ENCODE measurements at places on chromosomes 11 and 22.

DNA sequence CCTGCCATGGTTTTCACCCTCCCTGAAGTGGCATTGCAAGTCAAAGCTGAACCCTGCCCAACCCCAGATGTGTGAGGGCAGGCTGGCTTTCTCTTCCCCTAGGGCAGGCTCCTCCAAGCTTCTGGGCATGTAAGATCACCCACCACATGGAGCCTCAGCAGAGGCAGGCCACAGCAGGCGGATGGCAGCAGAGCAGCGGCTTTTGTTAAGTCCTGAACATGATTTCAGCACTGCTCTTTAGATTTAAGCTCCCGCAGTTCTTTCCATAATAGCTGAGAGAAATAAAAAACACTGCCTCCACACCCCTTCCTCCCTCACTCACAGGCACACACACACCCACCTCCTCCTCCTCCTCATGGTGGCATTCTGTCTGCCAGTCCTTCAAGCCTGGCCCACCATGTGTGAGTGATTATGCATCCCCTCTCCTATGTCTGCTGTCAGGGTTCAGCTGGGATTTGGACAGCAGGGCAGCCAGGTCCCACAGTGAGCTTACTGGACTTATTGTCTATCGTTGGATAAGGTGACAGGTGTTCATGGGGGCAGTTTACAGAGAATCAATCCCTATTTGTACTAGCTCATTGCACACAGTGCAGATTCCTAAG, 5.0 kb upstream of the NTM start:
- no peak for DNase-seq

DNA sequence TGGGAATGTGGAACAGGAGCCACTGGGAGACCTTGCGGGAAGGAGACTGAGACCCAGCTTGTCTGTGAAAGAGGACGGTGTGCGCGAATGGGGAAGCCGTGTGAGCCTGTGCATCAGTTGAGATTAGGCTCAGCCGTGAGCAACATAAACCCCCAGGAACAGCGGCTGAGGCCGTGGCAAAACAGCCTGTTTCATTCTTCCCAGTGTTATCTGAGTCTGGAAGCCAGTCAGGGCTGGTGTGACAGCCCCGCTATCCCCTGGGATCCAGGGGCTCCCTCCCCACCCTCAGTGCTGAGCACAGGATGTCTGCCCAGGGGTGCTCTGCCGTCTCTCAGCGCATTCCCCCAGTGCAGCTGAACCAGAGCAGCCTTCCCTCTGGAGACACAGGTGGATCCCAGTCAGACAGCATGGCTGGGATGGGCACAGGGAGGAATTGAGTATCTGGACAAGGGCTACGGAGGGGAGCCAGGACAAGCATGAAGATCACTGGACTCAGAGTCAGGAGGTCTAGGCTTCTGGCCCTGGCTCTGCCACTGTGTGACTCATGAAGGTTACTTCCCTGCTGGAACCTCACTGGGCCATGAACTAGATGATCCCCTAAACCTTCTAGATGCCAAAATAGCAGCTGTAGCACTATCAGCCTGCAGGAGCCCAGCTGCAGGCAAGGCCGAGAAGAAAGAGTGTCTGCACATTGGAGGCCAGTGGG, 8.6 kb downstream of the OAF start:
- DNase-seq, result no peak

DNA sequence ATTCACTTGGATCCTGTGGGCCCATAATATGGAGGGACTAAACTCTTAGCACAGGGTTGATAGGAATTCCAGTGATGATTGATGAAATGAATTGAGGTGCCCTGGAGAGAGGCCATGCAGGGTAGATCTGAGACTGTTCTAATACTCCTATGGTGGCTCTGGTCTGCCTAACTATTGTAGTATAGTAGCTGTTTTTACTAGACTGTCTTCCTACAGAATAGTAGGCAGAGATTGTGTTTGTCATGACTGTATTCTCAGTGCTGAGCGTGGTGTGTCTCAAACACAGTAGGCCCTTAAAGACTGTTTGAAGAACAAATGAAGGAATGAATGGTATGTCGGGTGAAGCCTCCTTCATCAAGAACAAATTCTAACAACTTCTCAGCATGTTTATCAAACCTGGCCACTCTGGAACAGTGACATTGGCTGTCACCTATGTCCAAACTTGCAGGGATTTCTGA, 107.0 kb upstream of the SESN3 start:
- DNase-seq, result no peak

DNA sequence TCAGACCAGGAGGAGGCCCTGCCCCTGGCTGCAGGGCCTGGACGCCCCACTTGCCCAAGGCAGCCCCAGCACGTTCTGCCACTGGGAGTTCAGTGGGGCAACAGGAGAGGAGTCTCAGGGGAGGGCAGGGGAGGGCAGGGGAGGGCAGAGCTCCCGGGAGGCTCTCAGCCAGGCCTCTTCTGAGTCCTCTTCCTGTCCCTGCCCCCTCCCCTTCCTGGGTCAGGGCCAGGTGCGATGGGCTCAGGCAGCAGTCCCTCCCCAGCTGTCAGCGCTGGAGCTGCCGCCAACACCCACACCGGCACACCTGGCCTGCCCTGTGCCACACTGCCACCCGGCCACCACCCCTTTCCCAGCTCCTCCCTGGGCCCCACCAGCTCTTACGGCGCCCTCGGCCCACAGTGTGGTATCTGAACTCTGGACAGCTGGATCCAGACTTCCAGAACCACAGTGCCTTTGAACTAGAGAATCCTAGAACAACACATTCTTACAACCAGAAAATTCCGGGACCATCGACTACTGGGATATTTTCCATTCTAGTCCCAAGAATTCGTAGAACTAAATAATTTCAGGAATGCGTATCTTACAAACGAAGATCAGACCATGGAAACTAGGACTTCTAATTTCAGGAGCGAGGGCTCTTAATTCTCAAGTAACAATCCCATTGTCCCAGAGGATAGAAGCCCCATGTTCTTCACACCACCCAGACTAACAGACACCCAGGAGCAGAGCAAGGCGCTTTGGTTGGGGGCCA, 21.8 kb downstream of the RPL3 start:
- DNase-seq, result no peak

DNA sequence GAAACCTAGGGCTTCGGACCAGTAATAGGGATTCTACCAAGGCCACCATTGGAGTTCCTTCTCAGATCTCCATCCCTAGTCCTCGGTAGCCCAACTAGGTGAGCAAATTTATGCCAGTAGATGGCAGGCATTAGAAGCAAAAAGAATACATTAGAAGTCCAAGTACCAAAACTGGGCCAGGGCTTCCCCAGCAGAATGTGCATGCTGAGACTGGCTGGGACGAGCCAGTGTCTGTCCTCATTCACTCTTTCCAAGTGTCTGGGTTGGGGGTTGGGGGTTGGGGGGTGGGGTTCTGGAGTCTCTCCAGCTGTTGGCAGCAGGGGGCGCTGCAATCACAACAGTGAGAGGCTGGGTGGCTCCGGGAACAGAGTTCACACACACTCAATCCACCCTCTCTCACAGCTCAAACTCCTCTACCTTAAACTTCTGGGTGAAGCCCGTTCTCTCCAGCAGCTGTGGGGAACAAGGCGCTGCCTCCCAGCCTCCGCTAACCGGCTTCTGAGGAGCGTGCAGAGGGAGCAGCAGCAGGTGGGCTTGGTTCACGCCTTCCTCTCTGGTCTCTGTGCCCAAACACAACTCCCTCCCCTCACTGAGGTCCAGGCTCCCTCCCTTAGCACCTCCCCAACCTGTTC, 57.5 kb downstream of the BTG4 start:
- DNase-seq, result peak; percentile 19

GRCh38 chr11:59436169-59436568, at the start of gene OR5A1:
TSS of gene OR5A1 (plus strand) at chr11:59436469. CDS start at chr11:59443169, 6,700 bp downstream.
- DNase-seq, result no peak

GRCh38 chr11:33701302-33702230, 940 bp upstream of the C11orf91 start:
- DNase-seq, result no peak

GRCh38 chr22:46004105-46004866, 27.3 kb upstream of the WNT7B start:
- no peak for DNase-seq

GRCh38 chr11:12224537-12224893, 114.1 kb downstream of the MICAL2 start:
- peak; percentile 54 for DNase-seq

GRCh38 chr22:17724678-17725499, 49.4 kb downstream of the BID start:
- no peak for DNase-seq

DNA sequence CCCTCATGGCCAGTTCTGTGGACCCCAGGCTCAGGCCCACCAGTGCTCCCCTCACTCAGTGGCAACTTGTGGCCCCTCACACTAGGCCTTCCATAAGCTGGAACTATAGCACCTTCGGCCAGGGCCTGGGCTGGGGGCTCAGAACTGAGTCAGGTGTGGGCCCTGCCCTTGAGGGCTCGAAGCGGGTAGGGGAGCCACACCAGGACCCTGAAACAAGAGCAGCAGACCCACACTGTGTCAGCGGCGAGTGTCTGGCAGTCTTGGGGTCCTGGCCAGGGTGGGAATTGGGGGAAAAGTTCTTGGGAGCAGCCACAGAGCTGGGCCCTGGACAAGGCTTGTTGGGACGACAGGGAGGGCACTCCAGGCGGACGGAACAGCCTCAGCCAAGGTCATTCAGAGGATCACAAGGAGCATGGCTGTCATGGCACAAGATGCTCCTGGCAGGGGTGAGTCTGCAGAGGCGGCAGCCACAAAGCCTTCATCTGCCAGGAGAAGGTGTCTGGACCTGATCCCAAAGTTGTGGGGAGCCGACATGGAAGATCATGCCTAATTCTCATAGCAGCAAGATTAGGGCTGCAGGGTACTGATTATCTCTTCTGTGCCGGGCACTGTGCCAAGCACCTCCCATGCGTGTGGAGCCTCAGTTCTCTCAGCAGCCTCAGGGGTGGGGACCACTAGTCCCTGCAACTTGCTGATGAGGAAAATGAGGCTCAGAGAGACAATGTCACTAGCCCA, 50.7 kb downstream of the SHISAL1 start:
- no peak for DNase-seq

DNA sequence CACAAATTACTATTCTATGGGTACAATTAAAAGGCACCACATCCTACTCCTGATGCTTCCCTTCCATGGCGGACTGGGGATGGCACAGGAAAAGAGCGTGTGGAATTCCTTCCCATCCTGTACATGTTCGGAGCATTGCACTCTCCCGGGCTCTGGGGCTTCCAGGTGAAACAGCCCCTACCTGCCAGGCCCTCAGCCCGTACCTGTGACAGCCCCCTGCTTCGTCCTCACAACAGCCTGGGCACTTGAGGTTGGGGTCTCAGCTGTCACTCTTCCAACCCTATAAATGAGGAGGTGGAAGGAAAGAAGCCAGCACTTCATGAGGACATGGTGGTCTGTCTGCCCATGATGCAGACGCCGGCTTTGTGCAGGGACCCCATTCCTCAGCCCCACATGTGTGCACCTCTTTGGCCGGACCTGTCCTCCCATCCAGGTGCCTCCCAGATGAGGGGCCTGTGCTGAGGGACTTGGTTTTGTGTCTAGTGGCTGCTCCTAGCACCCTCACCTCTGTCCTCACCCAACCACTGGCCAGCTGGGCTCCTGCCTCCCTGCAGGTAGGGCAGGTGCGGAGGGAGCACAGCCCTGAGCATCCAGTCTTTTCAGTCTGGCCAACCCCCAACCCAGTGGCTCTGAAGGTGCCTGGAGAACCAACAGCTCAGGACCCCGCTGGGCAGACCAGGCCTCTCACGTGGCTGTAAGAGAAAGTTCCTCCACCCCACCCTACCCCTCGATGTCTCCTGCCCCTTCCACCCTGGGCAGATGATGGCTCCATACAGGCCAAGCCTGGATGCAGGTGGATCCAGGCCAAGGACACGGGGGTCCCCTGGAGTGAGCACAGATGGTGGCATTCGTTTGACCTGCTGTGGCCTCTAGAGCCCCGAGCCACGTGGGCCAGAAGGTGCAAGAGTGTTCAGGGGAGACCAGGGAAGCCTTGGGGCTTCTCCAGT, 23.4 kb upstream of the WNT7B start:
- DNase-seq, result no peak

DNA sequence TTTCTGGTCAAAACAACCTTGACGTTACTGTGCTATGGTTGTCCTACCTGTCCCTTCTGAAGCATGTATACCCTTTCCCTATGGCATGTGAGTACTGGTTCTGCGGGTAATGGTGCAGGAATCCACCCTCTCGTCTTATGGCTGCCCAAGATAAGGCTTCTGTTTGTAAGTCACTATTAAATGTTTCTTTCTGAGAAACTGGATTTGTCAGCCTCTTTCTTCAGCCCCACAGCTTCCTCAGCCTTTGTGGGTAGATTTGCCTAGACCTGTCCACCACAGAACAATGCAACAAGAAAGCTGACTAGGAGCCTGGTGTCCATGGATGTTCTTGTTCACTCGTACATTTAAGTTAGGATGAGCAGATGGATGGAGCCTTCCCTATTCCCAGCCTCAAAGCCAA, 14.4 kb downstream of the MMP7 start:
- DNase-seq, result no peak

DNA sequence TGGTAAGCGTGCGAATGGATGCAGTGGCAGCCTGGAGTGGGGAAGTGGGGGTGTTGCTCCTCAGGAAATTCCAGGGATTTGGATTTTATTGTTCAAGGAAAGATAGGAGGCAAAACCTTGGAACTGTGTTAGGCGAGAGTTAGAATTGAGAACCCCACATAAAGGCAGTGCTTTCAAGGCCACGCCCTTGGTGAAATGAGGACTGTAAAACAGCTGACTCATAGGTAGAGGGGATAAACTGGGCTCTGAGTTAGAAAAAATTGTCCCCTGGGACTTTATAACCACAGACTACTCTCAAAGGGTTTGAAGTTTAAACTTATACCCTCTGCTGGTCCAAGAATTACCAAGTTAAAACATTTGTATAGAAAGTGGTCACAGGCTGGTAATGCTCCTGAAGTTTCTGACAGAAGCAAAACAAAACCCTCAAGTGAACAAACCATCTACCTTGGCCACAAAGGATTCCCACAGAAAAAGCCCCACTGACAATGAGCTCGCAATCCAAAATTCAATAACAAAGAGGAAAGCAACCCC, 250.3 kb upstream of the TBCEL start:
- no peak for DNase-seq

DNA sequence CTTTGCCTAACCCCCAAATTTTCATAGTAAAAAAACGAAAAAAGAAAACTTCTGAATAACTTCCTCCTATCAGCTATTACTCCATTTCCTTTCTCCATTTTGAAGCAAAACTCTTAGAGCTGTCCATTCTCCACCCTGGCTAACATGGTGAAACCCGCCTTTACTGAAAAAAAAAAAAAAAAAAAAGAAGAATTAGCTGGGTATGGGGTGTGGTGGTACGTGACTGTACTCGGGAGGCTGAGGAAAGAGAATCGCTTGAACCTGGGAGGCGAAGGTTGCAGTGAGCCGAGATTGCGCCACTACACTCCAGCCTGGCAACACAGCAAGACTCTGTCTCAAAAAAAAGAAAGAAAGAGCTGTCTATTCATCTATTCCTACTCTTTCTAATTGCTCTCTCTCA, 11.3 kb upstream of the NXF1 start:
- DNase-seq, result no peak

GRCh38 chr22:50677493-50678217, 5.0 kb downstream of the SHANK3 start:
- no peak for DNase-seq

GRCh38 chr11:1825039-1825740, 9.6 kb upstream of the SYT8 start:
- no peak for DNase-seq
